ENCODE measurements at places on chromosomes 16 and 17.
A peak's percentile ranks its signal among the peaks of the same experiment; 100 is the strongest.

- peak; percentile 82 for DNase-seq
Observed at GRCh38 chr17:2786176-2786881, 9.9 kb upstream of the RAP1GAP2 start.

DNA sequence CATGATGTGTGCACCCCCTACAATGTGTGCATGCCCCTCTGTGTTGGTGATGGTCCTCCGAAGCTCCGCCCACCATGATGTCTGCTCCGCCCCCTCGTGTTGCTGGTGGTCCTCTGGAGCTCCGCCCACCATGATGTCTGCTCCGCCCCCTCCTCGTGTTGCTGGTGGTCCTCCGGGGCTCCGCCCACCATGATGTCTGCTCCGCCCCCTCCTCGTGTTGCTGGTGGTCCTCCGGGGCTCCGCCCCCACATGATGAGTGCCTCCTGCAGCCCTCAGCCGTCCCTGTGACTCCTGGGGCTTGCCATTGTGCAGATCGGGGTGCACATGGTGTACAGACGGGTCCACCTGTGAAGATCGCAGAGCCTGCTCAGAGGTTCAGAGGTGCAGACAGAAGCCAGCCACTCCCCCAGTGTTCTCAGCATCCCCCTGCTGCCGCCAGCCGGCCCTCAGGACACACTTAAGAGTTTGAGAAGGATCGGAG is 129.1 kb upstream of the CHMP6 start:
- no peak for DNase-seq

DNA sequence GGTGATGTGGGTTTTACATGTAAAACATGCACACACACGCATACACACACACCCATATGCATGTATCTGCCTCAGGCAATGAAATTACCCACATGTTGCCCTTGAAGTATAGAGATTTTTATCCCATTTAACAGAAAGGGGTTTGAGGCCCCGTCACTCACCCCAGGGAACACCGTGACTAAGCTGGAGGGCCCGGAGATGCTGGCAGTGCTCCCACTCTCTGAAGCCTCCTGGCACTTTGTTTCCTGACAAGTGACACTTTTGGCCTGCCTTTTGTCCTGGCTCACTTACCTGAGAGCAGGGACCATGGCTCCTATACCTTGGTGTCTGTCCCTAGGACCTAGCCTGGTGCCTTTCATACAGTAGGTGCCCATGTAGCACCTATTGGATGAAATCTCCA is 50.0 kb upstream of the TNRC6C start:
- no peak for DNase-seq

DNA sequence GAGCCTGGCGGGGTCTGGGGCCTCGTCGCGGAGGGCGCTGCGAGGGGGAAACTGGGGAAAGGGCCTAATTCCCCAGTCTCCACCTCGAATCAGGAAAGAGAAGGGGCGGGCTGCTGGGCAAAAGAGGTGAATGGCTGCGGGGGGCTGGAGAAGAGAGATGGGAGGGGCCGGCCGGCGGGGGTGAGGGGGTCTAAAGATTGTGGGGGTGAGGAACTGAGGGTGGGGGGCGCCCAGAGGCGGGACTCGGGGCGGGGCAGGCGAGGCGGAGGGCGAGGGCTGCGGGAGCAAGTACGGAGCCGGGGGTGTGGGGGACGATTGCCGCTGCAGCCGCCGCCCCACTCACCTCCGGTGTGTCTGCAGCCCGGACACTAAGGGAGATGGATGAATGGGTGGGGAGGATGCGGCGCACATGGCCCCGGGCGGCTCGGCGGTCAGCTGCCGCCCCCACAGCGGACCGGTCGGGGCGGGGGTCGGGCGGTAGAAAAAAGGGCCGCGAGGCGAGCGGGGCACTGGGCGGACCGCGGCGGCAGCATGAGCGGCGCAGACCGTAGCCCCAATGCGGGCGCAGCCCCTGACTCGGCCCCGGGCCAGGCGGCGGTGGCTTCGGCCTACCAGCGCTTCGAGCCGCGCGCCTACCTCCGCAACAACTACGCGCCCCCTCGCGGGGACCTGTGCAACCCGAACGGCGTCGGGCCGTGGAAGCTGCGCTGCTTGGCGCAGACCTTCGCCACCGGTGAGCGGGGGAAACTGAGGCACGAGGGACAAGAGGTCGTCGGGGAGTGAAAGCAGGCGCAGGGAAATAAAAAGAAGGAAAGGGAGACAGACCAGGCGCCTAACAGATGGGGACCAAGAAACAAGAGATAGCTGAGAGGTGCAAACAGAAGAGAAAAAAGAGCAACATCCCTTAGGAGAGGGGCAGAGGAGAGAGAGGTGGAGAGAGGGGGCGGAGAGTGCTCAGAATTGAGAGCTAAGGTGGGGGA is at the start of gene PNMT:
Gene PNMT (plus strand): TSS at position 509 of the 980 bp plus-strand sequence. CDS start 23 bp downstream, at position 532.
- peak; percentile 53 for DNase-seq

- DNase-seq, result no peak
Observed at GRCh38 chr17:78997231-78997741, 12.3 kb downstream of the CANT1 start.

DNA sequence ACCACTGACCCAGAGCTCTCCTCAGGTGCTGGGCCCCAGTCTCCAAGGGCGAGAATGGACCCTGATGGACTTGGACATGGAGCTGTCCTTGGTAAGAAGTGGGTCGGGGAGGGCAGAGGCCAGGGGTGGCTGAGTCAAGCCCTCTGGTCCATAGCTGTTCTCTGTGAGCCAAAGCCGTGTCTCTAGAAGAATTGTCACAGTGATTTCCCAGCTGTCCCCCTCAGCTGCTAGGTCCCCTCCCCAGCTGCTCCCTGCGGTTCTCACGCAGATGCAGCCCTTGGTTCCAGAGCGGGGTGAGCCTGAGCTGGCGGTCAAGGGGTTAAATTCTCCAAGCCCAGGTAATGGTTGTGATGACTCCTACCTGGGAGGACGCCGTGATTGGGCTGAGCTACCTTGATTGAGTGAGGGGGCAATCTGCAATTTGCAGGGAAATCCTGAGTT is 1.3 kb upstream of the NOL3 start:
- DNase-seq, result no peak

DNA sequence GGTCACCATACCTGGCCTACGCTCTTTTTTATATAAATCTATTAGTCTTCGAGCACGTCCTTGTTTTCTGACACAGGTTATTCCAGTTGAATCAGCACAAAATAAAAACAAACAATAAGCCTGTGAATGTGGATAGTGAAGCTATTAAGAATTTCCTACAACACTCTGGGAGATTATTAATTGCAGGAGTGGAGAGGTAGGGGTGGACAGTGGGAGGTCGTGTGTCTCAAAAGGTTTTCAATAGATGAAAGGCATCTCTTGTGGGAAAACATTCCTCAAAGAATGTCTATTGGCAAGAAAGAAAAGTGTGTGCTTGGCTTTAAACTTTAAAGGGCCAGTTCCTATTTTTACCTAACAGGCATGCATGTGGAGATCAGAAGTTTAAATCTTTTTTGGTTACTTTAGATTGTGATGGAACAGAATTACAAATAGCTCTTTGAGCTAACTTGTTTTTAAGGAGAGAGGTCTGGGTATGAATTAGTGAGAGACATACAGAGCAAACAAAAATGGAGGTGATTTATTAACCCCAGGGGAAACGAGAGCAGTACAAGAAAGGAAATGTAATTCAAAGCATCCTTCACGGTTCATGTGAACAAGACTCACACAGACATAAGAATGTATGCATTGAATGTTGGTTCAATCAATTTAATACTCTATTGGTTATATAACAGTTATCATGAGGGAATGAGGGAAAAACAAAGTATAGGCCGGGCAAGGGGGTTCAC is 9.0 kb downstream of the SMYD4 start:
- DNase-seq, result no peak
